Spleen (tissue), 13 donors: ENCODE measurements at places on chromosomes 5 and 9.
A peak's percentile ranks its signal among the peaks of the same experiment; 100 is the strongest.

GRCh38 chr5:89016741-89017303 is 133.8 kb upstream of the MEF2C start:
- no peak for DNase-seq

GRCh38 chr5:73380710-73381589 is 67.6 kb downstream of the FOXD1 start:
- no peak for DNase-seq

DNA sequence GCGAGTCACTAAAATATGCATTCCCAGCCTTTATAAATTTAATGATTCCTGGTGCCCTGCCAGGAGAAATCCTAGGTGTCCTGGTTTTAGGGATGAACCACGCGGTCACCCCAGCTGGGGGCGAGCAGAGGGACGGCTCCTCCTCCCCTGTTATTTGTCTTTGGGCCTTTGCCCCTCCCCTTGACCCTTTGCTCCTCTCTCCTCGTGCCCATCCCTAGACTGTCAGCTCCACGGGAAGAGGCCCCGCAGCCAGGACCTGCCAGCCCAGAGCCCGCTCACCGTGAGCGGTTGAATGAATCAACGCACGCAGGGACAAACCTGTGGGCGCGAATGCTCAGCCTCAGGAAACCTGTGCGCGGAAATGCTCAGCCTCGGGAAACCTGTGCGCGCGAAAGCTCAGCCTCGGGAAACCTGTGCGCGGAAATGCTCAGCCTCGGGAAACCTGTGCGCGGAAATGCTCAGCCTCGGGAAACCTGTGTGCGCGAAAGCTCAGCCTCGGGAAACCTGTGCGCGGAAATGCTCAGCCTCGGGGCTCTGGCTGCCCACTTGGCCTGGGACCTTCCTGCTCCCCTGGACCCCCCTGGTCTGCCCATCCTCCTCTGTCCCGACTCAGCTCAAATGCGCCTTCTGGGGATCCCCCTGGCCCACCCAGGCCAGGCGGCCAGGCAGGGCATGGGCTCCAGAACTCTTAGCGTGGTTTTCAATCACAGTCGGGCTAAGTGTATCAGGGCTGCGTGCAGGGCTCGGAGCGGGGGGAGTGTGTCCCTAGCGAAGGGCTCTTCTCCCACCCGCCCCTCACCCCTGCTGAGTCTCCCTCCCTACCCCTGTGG is 140.5 kb upstream of the COL5A1 start:
- peak; percentile 38 for DNase-seq

DNA sequence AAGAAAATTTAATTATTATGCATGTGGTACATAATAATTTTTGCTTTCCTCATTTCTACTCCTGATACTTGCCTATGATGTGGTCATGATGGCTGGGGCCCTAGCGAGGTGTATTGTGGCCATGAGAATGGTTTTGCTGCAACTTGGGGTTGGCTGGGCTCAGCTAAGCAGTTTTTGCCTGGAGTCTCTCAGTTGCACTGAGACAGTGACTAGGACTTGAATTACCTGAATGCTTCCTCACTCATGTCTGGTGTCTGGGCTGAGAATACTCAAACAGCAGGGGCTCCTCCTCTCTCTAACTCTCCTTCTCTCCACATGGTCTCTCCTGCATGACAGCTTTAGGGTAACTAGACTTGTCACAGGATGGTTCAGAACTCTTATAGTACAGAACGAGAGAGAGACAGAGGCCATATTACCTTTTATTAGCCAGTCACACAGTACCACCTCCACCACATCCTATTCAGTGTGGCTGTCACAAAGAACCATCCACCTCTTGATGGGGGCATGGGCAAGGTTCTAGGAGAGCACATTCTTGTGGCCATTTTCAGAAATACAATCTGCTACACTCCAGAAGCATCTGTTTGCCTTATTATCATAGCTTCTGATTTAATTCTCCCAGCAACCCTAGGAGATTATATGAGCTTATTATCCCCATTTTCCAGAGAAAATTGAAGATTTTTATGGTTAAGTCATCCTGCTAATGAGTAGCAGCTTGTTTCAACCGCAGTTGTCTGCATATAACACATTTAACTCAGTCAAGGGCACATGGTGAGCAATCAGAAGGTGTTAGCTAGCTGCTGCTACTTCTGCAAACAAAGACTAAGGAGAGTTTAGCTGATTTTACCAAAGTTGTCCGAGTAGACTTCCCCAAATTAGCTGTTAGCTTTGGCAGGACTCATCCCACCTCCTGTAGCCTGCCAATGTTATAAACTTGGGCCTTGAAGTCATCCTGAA is 245.1 kb downstream of the DOCK8 start:
- no peak for DNase-seq

GRCh38 chr9:32289756-32290155 is 94.7 kb upstream of the ACO1 start:
- DNase-seq, result no peak

GRCh38 chr9:37429441-37430285 is 7.2 kb downstream of the GRHPR start:
- no peak for DNase-seq

- no peak for DNase-seq
Measured at GRCh38 chr9:131033269-131034224, 24.6 kb downstream of the LAMC3 start.

DNA sequence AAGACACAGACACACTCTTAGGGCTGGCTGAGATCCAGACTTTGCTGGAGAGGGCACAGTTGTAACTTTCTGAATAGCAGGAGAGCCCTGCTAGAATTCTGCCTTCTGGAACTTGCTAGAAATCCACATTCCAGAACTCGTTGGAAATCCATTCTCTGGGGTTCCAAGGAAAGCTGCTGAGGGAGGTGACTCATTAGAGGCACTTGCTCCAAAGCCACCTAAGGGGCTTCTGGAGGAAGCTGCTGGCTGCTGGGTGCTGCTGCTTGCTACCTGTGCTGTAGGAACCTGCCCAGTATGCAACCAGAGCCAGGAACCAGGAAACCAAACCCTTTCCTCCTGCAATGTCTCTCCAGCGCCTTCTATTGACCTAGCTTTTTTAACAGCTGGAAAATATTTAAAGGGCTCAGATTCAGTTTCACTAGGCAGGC is 4.1 kb upstream of the TLE4 start:
- no peak for DNase-seq

GRCh38 chr5:170319301-170319700 is 21.7 kb upstream of the LCP2 start:
- peak; percentile 51 for DNase-seq

DNA sequence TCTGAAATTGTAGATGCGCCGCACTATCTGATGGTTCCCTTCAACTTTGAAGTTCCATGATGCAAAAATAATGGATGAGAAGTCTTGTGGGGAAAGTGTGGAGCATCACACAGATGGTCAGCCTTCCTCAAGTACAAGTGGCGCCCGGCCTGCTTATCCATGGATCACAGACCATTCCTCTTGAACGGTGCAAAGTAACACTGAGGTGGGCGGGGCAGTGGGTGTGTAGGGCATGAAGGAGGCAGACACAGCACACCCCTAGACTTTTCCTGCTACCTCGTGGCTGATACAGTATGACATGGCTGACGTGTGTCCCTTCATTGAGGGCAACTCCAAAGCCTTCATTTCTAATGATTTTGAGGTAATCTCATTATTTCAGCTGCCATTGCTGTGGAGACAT is 2.5 kb upstream of the GNG10 start:
- DNase-seq, result no peak

GRCh38 chr5:62149879-62150278 is 156.1 kb upstream of the KIF2A start:
- DNase-seq, result no peak

- no peak for DNase-seq
Measured at GRCh38 chr5:71912021-71912420, 192.9 kb downstream of the CARTPT start.

GRCh38 chr5:147832541-147832940 is 1.1 kb upstream of the SPINK1 start:
- DNase-seq, result no peak

DNA sequence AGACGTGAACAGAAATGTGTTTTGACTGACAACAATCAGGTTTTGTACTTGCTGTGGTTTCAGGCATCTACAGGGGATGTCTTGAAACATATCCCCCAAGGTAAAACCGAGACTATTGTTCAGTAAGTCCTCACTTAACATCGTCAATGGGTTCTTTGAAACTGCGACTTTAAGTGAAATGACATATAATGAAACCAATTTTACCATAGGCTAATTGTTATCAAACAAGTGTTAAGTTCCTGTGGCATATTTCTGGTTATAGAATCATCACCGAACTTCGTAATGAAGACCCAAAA is 16.4 kb upstream of the OMD start:
- DNase-seq, result no peak

GRCh38 chr5:112415552-112415951 is 3.5 kb downstream of the EPB41L4A start:
- DNase-seq, result no peak

DNA sequence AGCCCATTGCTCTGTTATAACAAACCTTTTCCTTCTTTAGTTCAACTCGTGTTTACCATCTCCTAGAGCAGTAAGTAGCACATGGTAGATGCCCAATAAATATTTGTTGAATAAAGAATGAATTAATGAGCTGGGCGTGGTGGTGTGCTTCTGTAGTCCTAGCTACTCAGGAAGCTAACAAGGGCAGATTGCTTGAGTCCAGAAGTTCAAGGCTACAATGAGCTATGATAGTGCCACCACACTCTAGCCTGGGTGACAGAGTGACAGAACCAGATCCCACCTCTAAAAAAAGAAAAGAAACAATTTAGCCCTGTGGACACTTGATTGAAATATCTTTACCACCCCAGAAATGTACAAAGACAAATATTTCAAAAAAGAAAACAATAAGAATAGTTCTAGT is 14.6 kb upstream of the PAM start:
- DNase-seq, result no peak

DNA sequence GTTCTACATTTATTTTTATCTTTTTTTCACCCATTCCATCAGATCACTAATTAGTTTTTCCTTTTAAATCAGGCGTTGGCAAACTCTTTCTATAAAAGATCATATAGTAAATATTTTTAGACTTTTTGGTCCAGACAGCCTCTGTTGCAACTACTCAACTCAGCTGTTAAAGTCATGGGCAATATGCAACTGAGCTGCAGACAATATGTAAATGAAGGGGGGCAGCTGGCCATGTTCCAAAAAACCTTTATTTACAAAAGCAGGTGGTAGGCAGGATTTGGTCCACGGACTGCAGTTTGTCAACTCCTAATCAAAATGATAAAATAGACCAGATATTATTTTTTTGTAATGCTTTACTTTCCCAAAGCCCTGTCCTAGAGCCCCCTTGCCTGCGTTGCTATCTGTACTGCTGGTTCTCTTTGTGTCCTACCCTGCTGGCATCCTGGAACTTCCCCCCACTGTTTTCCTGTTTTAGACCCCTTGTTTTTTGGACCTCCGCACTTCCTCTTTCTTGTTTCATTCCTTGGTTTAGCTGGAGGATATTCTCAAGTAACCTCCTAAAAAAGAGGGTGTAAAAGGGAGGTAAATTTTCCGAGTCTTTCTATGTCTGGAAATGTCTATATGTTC is 24.7 kb upstream of the TNFSF8 start:
- DNase-seq, result no peak

DNA sequence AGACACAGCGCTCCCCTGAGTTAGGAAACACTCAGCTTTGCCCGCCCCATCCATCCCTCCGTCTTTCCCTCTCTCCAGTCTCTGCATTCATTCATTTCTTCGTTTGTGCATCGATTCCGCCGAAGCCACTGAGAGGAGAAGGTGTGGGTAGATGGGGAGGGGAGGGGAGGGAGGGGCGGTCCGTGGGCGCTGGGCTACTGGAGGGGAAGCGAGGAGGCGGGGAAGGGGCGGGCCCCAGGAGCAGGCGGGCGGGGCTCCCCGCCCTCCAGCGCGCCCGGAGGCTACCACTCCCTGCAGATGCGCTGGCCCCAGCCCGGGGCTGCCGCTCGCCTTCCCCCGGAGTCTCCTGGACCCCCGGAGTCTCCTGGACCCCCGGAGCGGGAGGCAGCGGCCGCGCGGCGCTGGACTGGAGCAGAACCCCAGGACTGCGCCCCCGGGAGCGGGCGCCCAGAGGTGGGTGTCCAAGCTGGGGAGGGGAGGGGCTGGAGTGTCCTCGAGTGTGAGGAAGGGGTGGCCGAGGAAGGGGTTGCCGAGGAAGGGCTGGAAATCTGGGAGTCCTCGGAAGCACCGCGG is 159.5 kb downstream of the C9orf152 start:
- peak; percentile 96 for DNase-seq

DNA sequence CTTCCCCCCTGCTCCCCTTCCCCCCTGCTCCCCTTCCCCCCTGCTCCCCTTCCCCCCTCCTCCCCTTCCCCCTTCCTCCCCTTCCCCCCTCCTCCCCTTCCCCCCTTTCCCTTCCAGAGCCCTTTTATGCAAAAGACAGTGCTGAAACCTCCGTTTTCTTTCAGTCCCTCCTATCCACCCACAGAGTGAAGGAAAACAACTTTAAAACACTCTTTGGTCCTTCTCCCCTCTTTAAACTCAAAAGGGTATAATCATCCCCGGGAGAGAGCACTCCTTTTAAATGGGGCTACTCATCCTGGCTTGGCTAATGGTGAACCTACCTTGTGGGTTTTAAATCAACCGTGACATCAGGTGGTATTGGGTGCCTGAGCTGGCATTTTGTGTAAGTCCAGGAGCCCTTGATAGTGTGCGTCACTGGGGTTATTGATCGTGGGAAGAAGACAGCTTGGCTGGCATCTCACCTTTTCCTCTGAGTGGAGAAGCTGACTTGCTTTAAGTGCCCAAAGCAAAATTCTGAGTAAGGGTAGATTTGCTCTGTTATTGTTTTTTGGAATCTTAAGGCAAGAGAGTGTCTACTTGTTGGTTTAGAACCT is 2.7 kb downstream of the LARP1 start:
- no peak for DNase-seq

DNA sequence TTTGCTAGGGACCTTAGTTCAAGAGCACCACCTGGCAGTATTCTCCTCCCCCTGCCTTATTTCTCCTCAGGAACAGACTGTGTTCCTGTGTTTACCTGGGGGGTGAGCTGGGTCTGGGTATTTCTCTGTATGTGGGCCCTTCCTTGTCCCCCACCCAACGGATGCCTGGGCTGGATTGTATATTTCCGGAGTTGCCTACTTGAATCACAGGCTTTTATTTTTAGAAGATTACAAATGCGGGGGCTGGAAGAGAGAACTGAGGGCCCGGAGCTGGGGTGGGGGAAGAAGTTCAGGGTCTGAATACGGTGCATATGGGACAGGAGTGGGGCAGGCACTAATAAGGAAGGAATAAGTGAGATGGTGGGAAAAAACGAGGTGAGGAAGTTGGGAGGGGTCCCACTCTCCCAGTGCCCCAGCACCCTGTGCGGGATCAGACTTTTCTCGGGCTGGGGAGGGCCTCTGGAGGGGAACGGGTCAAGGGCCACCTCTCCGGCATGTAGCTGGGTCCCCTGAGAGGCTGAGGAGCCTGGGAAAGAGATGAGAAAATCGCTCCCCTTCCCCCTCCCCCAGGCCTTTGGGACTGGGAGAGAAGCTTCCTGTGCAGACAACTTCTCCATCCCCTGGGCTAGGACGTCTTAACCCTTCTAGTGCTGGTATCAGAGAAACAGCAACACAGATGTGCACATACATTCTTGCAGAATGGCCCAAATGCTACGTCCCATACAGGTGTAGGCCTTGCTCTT is 42.1 kb downstream of the PCDH1 start:
- no peak for DNase-seq
